ENCODE measurements at places on chromosomes 2 and 18.

DNA sequence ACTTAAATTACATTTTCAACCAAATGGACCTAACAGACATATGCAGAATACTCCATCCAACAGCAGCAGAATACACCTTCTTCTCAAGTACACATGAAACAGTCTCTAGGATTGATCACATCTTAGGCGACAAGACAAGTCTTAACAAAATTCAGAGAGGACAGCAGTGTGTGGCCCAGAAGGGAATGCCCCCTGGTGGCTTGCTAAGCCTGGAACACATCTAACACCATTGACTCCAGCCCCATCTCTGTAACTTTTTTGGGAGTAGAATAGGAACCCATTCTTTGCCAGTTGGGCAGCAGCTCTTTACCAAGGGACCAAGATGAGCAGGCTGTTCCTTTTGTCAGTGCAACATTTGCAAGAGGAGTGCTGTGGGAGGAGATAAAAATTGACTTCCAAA is 249.9 kb downstream of the PLCL1 start:
- no peak for DNase-seq

- DNase-seq, result no peak
These were observed 206.9 kb downstream of the ARL4C start for GRCh38 chr2:234289834-234290590.

GRCh38 chr2:150138587-150138986 is 348.9 kb downstream of the RND3 start:
- no peak for DNase-seq

GRCh38 chr2:161147856-161148255 is 12.4 kb upstream of the TANK start:
- no peak for DNase-seq
